ENCODE measurements at places on chromosomes 5 and 9. TPM values are rescaled to one million over a fixed set of nuclear protein-coding genes. Genes with fewer than 3 reads are reported as not detected.

Gene NEURL1B
- 3.3 TPM for total RNA-seq

Gene CDH18
- not detected for total RNA-seq

Gene MARCOL
- total RNA-seq = not detected

Gene GABRG2
- total RNA-seq = not detected

Gene SPOCK1
- total RNA-seq = 14.2 TPM

Gene STKLD1
- 0.71 TPM for total RNA-seq

Gene CCDC183
- 0.16 TPM for total RNA-seq

Gene GARIN3
- total RNA-seq = not detected

Gene SOWAHA
- 0.15 TPM for total RNA-seq

Gene TBCA
- total RNA-seq = 316 TPM

Gene TAS2R1
- total RNA-seq = not detected

Gene ADRA1B
- 19.1 TPM for total RNA-seq

Gene PCDHGA10
- total RNA-seq = not detected

Gene MLANA
- total RNA-seq = not detected

Gene PHF24
- total RNA-seq = 0.10 TPM

Gene ACOT12
- not detected for total RNA-seq

Gene IL13
- total RNA-seq = not detected

Gene LHFPL2
- 55.3 TPM for total RNA-seq

Gene INSL6
- not detected for total RNA-seq

Gene SGCD
- total RNA-seq = 4.5 TPM

Gene CYSRT1
- 2.7 TPM for total RNA-seq

Gene OR1Q1
- not detected for total RNA-seq

Gene FCN2
- not detected for total RNA-seq

Gene EPB41L4A
- 1.5 TPM for total RNA-seq

Gene SPATA31A3
- not detected for total RNA-seq

Gene SPATA31A5
- total RNA-seq = not detected

Gene CDC25C
- 10.1 TPM for total RNA-seq

Gene IFNA2
- total RNA-seq = not detected

Gene ESM1
- total RNA-seq = not detected

Gene ALDH7A1
- 81.1 TPM for total RNA-seq

Gene ANKHD1
- total RNA-seq = 49.4 TPM

Gene MCCC2
- total RNA-seq = 38.0 TPM

Gene GRIA1
- total RNA-seq = not detected

Measured in A549 treated with CORT108297 at 1 μM for 4 hours (cell line).